Left colon (tissue), 2 donors: ENCODE measurements at places on chromosomes 7 and 10.

- no peak for DNase-seq
These were observed 45.1 kb upstream of the PRKG1 start for GRCh38 chr10:51029172-51029641.

GRCh38 chr7:37815671-37816371 is 32.6 kb upstream of the NME8 start:
- DNase-seq = no peak

- no peak for DNase-seq
These were observed 55.8 kb downstream of the CTBP2 start for GRCh38 chr10:125104559-125104958.

DNA sequence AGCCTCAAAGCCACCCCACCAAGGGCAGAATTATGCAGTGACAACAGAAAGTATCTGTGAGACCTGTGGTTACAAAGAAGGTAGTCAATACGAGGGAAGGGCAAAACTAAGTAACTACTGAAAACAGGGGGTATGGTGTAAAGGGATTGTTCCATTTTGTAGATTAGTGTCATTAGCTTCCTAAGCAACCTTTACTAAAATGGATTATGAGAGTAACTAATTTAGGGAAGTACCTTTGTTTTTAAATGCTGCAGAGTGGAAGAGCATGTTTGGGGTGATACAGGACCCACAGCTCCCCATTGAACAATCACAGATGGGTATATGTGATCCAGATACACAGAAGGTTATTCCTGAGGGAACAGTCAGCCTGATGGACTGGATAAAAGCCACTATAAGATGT is 51.3 kb upstream of the TAC1 start:
- no peak for DNase-seq

DNA sequence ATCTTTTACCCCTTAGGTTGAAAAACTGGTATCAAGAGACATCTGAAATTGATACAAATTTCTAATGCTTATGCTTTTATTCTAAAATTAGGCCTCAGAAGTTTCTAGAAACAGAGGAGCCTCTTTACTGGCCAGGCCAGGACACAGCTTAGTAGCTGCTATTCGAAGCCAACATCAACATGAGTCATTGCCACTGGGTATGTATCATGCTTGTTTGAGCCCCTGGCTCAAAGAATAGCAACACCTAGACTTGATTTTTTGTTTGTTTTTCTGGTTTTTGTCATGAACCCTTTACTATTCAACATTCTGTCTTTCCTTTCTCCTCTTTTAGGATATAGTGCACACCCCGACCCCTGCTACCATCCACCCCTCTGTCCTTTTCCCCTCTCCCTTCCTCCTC is 90.9 kb upstream of the STK17A start:
- DNase-seq = no peak

DNA sequence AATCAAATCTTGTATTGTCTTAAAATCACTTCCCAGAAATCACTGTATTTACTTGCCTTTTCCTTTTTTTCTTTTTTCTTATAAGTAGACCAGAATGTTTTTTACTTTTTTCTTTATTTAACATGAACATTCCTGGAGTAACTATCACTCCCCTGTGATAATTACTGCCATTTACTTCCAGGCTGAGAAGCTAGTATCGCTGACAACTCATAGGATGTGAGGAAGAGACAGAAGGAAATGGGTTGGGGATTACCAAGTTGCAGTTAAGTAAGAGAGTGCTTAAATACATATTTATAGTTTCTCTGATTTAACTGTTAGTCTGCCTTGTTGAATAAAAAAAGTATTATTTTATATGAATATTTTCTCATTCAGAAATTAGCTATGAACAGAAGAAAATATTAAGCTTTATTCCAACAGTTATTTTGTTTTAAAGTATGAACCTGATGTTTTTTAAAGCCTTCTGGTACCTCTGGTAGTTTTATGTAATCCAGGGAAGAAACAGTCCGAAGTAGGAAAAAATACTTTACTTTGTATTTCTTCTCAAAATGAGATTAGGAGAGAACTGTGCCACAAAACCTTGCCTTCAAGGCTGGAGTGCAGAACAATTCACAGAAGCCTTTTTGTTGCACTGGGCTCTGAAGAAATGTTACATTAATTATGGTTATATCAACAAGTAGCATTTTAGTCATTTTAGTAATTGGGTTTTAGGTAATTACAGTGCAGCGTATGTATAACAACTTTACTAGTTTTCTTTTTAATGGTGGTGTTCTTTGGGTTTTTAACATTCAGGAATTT is 72.8 kb downstream of the SHOC2 start:
- no peak for DNase-seq

DNA sequence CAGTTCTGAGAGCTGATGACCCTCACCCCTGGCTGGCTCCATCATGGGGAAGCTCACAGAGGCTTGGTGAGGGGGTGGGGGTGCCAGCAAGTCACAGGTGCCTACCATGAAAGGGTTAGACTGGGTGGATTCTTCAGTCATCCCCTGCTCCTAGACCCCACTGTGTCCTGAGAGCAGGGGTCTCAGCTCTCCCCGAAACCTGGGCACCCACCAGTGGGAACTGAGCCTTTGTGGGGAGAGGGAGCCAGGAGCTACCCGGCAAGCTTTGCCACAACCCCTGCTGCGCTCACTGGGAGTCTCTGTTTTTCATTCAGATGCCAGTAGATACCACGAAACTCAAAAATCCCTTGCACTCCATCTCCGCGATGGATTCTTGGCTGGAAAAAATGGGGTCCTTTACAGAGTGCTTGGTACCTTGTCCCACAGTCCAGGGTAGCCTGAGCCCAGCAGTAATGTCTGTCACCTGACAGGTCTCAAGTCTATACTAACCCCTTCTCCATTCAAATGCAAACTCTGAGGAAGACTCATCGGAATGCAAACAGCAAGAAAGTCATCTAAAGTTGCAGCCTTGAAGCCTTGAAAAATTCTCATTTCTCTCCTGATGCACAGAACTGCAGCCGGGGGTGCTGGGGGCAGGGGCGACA is 48.9 kb upstream of the ENO4 start:
- no peak for DNase-seq

GRCh38 chr10:97067716-97068391 is 117.9 kb downstream of the SLIT1 start:
- no peak for DNase-seq

GRCh38 chr7:91683823-91684222 is 196.7 kb downstream of the MTERF1 start:
- no peak for DNase-seq

DNA sequence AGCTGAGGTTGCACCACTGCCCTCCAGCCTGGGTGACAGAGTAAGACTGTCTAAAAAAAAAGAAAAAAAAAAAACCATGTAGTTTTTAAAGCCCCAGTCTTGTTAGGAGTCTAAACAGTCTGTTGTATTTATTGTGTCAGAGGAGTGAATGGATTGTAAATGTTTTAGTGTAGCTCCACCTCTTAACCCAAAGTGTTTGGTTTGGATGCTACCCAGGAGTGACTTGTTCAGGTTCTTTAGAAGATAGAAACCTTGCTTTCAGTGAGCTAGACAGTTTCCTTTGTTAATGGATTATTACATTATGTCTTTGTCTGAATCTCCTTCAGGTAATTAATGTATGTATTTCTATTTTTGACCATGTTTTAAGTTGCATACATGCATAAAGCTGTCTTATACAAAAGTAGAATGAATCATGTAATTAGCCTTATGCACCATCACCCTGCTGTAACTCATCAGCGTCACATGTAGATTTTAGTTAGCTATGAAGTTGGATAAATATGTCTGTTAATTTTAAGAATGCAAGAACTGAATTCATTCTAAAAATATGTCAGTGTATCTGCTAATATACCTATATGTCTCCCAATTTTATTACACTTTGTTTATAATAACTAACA is 97.7 kb downstream of the TAF3 start:
- no peak for DNase-seq

DNA sequence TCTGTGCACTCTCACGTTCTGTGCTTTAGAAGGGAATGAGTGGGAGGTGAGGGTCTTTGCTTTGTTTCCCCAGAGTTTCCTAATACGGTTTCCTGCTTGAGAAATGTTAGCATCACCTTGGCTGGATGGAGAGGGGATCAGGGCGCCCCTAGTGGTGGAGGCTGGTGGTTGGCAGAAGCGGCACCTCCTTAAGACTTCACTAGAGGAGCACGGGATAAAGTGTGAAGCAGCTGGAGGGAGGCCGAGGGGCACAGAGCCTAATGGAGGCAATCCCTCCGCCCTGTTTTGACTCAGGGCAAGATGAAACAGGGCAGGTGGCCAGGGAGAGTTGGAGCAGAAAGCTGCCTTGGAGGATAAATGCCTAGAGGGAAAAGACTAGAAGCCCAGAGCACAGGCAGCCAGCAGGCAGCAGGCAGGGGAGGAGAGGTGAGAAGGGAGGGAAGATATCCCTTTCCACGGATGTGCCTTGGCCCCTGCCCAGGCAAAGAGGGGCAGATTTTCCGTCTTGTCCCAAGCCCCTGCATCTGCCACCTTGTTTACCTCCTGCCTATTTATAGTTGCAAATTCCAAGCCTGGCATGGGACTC is 56.0 kb upstream of the BTRC start:
- peak; percentile 29 for DNase-seq

- no peak for DNase-seq
These were observed 22.7 kb upstream of the AASS start for GRCh38 chr7:122166740-122167139.

DNA sequence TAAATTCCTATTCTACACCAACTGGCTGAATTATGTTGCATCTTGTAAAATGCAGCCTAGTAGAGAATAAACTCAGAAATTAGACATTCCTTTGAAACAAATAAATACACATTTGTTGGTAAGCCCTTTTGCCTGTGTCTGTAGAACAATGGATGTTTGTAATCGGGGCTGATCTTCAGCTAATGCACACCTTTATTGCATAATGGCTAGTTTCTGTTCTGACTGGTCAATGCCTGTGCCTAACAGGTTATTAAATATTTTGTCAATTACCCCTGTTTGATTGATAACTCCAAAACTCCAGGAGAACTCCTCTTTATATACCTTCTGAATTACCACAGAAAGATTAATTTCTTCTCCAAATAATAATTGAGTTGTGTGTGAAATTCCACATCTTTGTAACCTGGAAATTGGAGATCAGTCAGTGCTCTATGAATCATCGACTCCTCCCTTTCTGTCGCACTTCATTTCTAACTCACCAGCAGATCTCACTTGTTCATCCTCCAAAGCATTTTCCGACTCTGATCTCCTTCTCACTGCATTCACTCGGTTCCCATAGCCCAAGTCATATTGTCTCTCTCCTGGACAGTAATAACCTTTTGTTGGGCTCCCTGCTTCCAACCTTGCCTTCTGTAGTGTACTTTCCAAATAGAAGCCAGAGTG is 196.0 kb upstream of the FZD1 start:
- no peak for DNase-seq

DNA sequence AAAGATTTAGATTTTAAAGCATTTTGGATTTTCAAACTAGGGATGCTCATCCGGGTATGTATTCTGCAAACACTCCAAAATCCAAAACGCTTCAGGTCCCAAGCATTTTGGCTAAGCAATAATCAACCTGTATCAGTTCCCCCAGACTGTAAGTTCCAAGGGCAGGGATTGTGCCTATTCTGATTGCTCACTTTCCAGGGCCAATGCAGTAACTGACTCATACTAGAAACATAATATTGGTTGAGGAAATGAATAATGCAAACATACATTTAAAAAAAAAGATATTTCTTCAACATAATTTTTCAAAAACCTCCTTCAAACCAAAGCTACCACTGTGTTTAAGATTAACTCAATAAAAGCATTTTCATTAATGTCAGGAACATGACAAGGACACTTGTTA is 69.5 kb downstream of the HIBADH start:
- DNase-seq = no peak

DNA sequence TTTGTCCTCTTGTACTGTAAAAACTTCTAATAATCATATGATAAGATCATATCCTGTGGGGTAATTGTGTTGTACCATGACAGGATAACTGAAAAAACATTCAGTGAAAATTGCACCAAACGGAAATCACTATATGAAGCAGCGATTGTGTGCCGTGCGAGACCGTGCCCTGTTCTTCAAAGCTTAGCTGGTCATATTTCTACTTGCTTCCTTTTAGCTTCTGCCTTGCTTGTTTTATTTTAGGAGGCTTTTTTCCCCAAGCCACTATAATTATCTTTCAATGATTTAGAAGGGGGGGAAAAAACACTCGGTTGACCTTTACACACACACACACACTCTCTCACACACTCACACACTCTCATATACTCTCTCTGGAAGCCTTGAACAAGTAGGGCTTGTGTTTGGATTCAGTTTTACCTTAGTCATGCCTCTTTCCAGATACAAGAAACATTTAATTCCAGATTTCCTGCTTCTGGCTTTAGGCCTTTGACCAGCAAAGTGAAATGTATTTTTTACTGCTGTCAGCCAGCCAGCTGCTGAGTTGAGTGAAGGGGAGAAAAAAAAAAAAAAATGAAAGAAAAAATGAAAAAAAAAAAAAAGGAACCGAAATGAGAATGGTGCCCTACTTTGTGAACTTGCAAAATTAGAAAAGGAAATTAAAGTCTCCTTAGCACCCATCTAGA is 181.4 kb downstream of the ARID5B start:
- DNase-seq = peak; percentile 30

GRCh38 chr10:87538092-87539015 is 33.7 kb downstream of the MINPP1 start:
- DNase-seq = no peak

DNA sequence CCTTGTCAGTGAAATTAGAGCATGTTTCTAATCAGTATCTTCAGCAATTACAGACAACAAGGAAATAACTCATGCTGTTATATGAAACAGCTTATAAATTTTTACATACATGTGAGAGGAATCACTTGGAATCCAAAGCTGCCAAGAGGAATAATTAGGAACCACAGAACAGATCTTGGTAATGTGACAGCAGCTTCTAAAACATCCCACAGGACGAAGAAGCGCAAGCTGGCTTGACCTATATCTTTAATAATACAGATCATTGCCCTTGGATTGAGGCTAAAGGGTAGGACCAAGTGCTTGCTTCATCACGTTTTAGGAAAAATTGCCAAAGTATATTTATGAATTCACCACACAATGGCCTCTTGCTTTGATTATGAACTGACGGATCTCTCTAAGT is 869.8 kb downstream of the LRMDA start:
- no peak for DNase-seq

DNA sequence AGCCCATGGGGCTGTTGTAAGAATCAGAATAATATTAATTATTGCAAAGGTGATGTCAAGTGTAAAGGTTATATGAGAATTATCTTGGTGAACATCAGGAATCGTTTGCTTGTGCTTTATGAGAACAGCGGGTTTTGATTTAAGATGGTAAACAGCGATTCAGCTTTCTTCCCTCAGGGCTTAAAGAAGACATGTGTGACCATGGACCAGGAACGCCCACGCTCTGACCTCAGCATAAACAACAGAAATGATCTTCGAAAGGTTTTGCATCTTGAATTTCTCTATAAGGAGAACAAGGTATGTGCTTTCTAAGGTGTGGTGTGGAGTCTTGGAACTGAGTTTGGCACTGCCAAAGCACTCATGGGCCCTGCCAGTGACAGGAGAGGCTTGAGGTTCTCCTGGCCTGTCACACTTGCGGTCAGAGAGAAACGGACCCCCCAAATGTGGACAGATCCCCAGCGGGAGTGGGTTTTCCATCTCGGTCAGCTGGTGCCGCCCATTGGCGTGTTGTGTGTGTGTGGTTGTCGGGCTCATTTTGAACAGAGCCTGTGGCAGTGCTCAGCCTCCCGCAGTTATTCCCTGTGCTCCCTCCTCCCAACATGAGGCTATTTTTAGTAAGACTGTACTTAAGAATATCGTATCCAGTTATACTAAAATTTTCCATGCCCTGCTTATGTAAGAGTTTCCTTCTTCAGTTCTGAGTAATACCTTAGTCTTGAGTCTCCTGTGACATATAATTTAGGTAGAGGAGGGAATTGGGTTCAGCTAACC is 7.2 kb downstream of the MINDY4 start:
- DNase-seq = no peak

- no peak for DNase-seq
These were observed 22.0 kb downstream of the CRPPA start for GRCh38 chr7:16399265-16399831.

- DNase-seq = no peak
These were observed 7.5 kb downstream of the HOXA4 start for GRCh38 chr7:27123007-27123476.
